ENCODE measurements at places on chromosomes 1 and 21. TPM values are rescaled to one million over a fixed set of nuclear protein-coding genes. Genes with fewer than 3 reads are reported as not detected.

Gene TTLL10
- not detected for total RNA-seq

DNA sequence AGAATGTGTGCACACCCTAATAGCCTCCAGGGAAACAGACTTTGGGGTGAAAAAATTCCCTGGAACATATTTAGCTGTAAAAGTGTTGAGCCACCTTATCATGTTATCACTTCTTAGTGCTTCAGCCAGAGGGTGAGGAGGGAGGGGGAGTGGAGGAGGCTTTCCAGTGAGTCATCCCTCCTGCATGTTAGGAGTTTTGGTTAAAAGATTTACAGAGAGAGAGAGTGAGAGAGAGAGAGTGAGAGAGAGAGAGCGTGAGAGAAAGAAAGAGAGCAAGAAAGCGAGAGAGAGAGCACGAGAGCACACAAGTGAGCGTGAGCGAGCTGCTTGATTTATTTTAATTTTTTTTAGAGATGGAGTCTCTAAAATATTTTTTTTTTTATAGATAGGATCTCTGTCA is 13.5 kb upstream of the CACNA1E start:
- DNase-seq = no peak

- DNase-seq = no peak
These were observed 31.1 kb upstream of the DNASE2B start for GRCh38 chr1:84367219-84367618.

- DNase-seq = no peak
These were observed 101.9 kb downstream of the PRDM2 start for GRCh38 chr1:13801655-13802486.

DNA sequence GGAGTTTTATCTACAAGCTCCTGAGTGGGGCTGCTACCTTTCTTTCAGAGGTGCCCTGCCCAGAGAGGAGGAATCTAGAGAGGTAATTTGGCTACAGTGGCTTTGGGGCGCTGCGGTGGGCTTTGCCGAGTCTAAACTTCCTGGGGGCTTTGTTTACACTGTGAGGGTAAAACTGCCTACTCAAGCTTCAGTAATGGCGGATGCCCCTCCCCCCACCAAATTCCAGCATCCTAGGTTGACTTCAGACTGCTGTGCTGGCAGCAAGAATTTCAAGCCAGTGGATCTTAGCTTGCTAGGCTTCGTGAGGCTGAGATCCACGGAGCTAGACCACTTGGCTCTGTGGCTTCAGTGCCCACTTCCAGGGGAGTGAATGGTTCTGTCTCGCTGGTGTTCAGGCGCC is 43.9 kb downstream of the SWT1 start:
- DNase-seq = no peak

- no peak for DNase-seq
These were observed 108.8 kb upstream of the ZP4 start for GRCh38 chr1:237999426-238000052.

- DNase-seq = no peak
These were observed 25.4 kb upstream of the GPR153 start for GRCh38 chr1:6286266-6286665.

- no peak for DNase-seq
These were observed 205.1 kb upstream of the RUNX1 start for GRCh38 chr21:35254006-35254764.

Measured in thoracic aorta (tissue), 2 donors.